ENCODE measurements at places on chromosomes 16 and 17. TPM values are rescaled to one million over a fixed set of nuclear protein-coding genes. Genes with fewer than 3 reads are reported as not detected.

DPEP3 gene
- 0.26 TPM for polyA plus RNA-seq

CMTM2 gene
- 0.70 TPM for polyA plus RNA-seq

TEX14 gene
- polyA plus RNA-seq, result 0.17 TPM

POLR3K gene
- polyA plus RNA-seq, result 21.2 TPM

PDILT gene
- polyA plus RNA-seq, result not detected

COASY gene
- polyA plus RNA-seq, result 104 TPM

TNFSF12 gene
- polyA plus RNA-seq, result 46.5 TPM
